Upper lobe of right lung (tissue), 1 donor: ENCODE measurements at places on chromosomes 11 and 22.

DNA sequence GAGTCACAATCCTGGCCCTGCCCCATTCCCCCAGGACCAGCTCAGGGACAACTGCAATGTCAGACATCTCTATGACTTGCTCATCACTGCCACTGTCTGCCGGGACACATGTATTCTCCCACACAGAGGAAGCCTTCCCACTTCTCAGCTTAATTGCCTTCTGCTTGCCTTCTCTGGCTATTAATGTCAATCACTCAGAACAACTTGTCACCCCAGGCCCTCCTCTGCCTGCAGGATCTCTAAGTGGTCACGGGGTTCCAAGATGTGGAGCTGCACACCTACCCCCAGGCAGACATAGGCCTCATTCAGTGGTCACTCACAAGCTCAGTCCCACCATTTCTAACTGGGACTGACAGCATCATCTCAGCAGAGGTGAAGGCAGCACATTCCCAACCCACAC, 15.1 kb downstream of the PLEKHA7 start:
- no peak for DNase-seq

DNA sequence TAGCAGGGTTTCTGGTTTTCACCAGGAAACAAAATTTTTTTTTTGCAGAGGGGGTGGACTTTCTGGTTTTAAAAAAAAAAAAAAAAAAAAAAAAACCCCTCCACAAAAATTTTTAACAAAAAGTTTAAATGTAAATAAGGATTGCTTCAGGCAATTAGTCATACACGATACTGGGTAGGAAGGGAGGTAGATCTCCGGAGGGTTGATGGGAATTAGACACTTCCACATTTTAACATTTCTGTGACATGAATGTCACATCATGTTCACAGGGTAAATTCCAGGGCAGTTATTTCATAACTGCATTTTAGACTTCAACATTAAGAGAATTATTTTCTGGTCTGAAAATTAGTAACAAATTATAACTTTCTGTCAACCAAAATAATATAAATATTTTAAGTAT, 15.9 kb downstream of the NUP98 start:
- DNase-seq = no peak

GRCh38 chr11:75635066-75635862, 33.6 kb downstream of the MAP6 start:
- DNase-seq = no peak

DNA sequence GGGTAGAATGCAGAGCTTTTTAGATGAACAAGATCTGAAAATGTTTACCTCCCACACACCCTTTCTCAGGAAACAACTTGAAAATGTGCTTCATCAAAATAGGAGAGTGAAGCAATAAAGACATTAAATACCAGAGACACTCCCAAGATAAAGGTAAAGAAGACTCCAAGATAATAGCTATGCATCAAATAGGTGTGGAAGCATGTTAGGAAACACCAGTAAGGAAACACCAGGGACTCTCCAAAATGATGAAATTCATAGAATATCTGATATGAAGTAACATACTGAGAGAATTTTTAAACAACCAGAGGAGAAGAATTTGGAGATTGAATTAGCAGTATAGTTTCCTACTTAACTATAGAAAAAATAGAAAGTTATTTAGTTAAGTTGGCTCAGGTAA, 57.0 kb downstream of the OR10A6 start:
- no peak for DNase-seq

DNA sequence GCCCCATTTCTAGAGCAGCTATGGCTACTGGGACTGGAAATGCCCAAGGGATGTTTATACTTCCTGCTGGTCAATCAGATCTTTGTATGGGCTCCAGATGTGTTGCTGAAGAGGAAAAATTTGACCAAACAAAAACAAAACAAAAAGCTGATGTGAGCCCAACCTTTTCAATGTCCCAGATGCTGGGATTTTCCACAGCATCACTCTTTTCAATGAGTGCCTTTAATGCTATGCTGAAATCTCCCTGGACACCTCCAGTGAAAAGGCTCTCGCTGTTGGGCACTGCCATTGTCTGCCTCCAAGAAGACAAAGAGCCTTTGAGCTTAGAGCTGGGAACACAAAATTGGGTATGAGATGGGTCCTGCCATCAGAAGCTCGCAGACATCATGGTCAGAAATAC, 671.9 kb downstream of the NTM start:
- no peak for DNase-seq

DNA sequence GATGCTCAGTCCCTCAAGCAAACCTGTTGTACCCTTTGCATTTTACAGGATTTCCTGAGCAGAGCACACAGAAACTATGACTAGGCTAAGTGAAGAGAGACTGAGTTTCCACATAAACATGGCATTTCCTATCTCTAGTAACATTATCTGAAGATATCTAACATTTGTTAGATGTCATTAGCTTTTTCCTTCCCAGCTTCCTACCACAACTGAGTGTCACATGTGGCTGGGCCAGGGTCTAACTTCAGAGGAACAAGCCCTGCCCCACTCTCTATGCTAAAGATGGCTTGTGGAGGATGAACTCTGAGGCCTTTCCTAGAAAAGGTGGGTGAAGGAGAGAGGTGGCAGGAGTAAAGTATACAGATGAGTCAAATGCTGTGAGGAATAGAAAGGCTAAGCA, 16.5 kb downstream of the C22orf42 start:
- DNase-seq = no peak
